Hematopoietic multipotent progenitor cell treated with erythropoietin and hydrocortisone succinate and interleukin-3 and kit ligand, for 6 days (in vitro differentiated cells): ENCODE measurements at places on chromosomes 7 and 10.

- DNase-seq: peak; percentile 90
These were observed 1.1 kb upstream of the TRIP6 start for GRCh38 chr7:100865938-100866728.

DNA sequence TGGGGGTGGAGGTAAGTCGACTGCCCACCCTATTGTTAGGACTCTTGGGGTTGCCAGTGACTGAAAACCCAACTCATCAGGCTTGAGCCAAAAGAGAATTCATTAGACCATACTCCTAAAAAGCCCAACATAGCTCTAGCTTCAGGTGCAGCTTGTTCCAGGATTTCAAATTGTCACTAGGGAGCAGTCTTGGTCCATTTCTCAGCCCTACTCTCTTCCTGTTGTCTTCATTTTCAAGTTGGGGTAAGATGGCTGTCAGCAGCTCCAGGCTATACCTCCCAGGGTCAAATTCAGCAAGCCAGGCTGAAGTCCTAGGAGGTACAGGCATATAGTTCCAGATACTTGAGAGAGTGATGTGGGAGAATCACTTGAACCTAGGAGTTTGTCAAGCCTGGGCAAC lies 14.9 kb upstream of the COL13A1 start:
- peak; percentile 19 for DNase-seq

- DNase-seq: no peak
These were observed 58.2 kb downstream of the YKT6 start for GRCh38 chr7:44258865-44259546.

- DNase-seq: no peak
These were observed 17.2 kb downstream of the NUDCD3 start for GRCh38 chr7:44473295-44473694.

GRCh38 chr10:79316671-79317431 lies 30.4 kb upstream of the PPIF start:
- DNase-seq: peak; percentile 56

DNA sequence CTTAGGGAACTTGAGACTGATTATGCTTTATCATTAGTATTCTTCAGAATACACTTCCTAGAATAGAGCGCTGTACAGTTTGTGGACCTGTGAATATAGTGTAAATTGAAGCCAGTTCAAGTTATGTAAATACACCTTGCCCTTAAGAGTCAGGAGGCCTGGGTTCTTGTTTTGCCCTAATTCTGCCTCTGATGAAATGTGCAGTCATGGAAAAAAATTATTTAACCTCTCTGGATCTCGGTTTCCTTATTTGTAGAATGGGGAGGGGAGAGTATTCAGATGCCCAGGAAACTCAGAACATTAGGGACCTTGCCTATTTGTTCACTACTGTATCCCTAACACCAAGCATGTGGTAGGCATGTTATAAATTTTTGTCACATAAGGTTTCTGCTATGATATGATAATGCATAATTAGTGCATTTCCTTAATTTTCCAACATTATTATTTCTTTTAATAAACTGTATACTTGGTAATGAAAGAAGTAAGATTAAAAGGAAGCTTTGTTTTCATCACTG lies 1.3 kb downstream of the EXOC6 start:
- DNase-seq: peak; percentile 20

GRCh38 chr7:120915314-120916105 lies 35.1 kb upstream of the ING3 start:
- no peak for DNase-seq

DNA sequence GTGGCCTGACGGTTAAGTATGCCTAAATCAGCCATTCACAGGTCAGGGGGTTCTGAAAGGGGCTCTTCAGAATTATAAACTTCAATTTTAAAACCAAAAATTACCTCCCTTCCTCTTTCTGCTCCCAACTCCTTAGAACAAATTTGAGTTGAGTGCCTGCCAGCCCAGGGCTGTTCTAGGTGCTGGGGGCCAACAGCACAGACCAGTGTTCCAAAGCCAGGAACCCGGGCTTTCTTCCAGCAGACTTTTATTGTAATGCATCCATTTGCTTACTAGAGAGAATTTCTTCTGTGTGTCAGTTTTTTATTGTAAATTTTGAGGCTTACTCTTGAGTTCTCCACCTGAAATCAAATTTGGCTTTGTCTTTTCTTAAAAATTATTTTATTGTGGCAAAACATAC lies 238.5 kb downstream of the CACNB2 start:
- no peak for DNase-seq

GRCh38 chr7:100678291-100678984 lies 4.9 kb downstream of the GNB2 start:
- peak; percentile 19 for DNase-seq

DNA sequence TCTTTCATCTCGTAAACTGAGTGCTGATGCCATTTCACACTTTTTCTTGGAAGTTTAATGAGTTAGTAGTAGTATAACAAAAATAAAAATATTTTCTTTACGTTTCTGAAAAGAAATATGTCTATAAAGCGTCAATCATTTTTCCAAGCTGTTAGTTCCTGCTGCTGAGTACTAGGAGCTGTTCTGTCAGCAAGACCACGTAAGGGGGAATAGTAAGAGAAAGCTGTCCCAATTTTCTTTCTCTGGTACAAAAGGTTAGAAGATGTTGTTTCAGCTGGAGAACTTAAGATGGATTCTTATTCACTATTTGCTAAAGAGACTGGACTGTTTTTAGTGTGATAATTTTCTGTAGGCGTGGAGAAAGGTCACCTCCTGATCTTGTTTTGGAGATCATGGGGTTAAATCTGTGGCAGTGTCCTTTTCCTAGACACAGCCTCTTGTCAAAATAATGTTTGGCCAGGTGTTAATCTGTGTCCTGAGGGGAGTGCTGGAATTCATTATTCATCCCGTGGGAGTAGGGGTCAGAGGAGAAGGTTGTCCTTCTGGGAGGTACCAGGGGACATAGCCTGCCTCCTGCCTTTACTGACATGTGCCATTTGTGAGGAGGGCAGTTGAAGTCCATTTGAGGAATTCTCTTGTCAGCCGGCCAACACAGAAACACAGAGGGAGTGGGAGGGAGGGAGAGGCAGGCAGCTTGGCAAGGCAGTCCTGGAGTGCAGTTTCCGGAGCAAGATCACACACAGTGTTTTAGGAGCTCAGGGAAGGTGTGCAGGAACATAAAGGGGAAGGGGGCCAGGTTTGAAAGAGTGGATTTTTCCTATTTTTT lies 368.7 kb downstream of the AUTS2 start:
- DNase-seq: no peak

GRCh38 chr7:146096994-146097393 lies 19.6 kb upstream of the CNTNAP2 start:
- peak; percentile 25 for DNase-seq

GRCh38 chr7:121480058-121480457 lies 84.0 kb upstream of the FAM3C start:
- DNase-seq: no peak

- DNase-seq: no peak
These were observed 59.1 kb downstream of the CNTNAP2 start for GRCh38 chr7:146175716-146176115.

- DNase-seq: no peak
These were observed 168.4 kb downstream of the SORCS3 start for GRCh38 chr10:104809288-104810090.

GRCh38 chr10:76382381-76382851 lies 951.0 kb downstream of the LRMDA start:
- DNase-seq: peak; percentile 6

DNA sequence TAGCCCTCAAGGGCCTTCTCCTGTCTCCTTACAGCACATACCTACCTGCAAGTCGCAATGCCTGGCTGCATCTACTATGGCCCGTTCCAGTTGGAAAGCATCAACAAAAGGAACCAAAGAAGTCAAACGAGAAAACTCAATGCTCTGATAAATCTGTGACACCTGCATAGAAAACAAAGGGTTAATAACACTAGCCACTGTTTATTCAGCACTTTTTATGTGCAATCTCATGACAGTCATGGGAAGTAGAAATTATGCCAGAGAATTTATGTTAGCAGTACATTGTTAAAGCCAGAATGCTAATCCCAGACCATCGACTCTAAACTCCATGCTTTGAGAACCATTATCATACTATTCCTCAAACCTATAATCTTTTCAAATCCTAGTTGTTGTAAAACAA lies 21.1 kb downstream of the EIF3A start:
- no peak for DNase-seq

DNA sequence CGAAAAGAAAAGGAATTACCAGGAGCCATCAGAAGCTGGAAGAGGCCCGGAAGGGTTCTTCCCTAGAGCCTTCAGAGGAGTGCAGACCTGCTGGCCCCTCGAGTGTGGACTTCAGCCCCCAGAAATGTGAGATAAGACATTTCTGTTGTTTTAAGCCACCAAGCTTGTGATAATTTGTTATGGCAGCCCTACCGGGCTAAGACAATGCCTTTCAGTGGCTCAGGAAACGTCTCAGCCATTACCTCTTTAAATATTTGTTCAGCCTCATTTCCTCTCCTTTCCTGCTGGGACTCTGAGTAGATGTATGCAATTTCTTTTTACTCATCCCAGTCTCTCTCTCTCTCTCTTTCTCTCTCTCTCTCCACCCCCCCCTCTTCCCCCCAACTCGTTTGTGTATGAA lies 174.7 kb upstream of the GRB10 start:
- DNase-seq: no peak

GRCh38 chr7:159088016-159088865 lies 56.4 kb downstream of the VIPR2 start:
- no peak for DNase-seq

DNA sequence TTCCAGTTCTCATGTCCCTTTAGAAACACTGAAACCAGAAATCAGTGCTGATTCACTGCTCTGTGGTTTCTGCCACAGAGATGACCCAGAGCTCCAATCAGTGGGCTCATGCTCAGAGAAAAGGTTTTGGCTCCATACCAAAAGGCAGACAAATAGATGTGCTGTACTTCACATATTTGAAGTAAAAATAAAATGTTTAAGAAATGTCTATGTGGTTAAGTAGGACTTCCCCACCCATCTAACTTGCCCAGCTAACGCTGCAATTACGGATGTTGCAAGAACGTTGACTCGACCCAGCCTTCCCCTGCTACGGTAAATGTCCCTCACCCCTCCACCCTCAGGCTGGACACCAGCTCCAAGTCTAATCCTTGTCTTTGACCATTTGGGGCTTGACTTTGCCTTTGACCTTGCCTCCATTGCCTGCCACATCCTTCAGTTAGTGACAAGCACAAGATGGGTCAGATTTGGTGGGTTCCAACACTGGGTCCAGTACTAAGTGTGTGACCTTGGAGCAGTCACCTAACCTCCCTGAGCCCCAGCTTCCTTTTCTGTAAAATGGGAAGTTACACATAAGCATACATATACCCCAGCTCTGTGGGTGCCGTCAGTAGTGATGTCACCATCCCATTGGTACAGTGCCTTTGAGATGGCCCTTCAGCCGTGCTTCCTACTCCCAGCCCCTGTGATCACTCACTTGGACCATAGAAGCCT lies 95.8 kb downstream of the CHST15 start:
- DNase-seq: peak; percentile 18

DNA sequence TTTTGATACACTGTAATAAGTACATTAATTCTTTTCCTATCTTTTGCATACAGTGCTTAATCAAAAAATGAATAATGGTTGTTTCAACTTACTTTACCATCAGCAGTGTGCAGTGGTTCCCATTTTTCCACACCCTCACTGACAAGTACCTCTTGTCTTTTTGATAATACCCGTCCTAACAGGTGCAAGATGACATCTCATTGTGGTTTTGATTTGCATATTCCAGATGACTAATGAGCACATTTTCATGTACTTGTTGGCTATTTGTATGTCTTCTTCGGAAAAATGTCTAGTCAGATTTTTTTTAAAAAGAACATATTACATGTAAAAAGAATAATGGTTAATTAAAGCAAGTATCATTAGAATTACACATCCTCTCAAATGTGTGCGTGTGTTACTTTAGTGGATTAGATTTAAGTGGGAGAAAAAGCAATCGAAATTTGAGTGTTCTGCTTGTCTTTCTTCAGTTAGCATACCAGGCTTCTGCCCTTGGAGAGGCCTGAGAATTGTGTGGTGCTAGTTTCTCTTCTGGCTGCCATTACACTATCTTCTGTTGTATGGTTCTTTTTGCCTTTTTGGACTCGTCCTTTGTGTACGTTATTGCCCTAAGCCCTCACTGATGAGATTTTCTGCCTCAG lies 291.2 kb downstream of the AUTS2 start:
- peak; percentile 27 for DNase-seq

DNA sequence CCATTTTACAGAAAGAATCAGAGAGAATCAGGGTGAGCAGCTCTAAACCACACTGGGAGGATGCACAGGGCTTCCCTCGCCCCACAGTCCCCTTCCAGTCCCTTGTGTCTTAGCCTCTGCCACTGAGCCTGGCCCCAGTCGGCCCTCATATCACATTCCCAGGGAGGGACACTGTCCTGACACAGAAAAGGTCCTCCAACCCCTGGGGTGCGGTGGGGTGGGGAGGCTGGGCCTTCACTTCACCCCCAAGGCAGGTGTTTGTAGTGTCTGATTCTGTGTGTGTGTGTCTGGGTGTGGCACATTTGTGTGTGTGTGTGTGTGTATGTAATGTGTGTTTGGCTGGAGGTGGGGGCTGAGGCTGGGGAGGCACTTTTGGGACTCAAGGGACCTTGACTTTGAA lies 1.8 kb upstream of the KCP start:
- DNase-seq: no peak

GRCh38 chr10:6167456-6167855 lies 35.3 kb upstream of the PFKFB3 start:
- DNase-seq: peak; percentile 66

- DNase-seq: no peak
These were observed 1429.3 kb upstream of the LRRTM3 start for GRCh38 chr10:65496541-65496940.

- DNase-seq: peak; percentile 90
These were observed at the start of gene VSIR for GRCh38 chr10:71773221-71773971. VSIR (minus strand) TSS chr10:71773520; CDS start chr10:71773439, 81 bp downstream.

DNA sequence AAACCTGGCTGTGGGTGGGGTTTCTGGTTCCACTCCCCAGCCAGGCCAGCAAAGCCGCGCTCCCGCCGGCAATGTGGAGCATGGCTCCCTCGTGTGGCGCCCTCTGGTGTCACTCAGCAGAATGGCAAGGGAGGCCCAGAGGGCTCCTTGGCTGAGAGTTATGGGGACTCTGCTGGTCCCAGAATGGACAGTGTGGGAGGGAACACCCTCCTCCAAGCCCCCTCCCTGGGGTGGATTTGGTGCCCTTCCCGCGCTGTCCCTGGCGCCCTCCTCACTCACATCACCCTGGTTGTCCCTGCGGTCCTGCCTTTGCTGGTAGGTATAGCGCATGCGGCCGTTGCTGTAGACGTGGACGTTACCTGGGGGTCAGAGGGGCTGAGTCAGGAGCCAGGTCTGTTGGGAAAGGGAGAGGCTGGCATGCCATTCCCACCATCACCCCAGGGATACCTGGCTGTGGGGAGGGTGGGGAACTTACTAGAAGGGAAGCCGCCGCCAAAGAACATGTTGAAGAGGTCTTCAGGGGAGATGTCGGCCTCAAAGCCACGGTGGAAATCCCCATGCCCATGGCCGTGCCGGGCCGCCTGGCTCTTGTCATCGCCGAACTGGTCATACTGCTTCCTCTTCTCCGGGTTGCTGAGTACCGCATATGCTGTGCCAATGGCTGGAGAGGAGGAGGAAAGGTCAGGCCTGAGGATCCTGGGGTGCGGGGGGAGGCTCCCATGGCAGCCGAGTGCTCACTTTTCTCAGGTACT lies 14.0 kb downstream of the DNAJB12 start:
- peak; percentile 86 for DNase-seq
